ENCODE measurements at places on chromosomes 3 and 15.

- no peak overlapping the region for H3K4me3 ChIP-seq
- no peak overlapping the region for H3K27ac ChIP-seq
- peaks cover 9% of the 10 kb centered on the region for H3K4me1 ChIP-seq
- no peaks in the 10 kb centered on the region for H3K27me3 ChIP-seq
Observed at GRCh38 chr15:98772895-98773294, 124.6 kb downstream of the IGF1R start.

DNA sequence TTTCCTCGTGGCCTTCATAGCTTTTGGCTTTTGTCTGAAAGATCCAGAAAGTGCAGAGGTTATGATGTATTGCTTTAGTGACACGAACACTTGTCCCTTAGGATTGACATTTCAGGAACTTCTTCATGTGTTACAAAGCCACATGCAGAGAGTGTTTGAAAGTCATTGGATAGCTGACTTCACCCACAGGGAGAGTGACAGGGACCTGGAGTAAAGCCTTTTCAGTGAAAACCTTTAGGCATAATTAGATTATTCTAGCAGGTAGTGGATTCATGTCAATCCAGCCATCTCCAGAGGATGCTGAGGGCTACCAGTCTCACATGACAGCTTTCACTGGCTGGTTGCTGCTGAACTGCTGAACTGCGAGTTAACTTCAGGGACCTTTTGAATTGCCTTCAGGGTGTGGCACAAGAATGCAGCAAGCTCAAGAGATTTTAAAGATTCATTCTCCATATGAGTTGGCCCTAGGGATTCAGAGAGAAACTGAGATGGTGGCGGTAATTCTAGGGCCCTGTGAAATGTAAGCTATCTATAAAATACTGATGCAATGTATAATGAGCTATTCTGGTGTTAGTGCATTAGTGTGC is 267.0 kb upstream of the GOLIM4 start:
- DNase-seq: no peak
- no peaks in the 10 kb centered on the region for H3K4me1 ChIP-seq

- H3K4me3 ChIP-seq: no peak overlapping the region
- H3K36me3 ChIP-seq: no peaks in the 10 kb centered on the region
- no peak for DNase-seq
- no peaks in the 10 kb centered on the region for H3K27me3 ChIP-seq
- no peak overlapping the region for H3K27ac ChIP-seq
Observed at GRCh38 chr3:114545193-114545592, 251.4 kb downstream of the TIGIT start.

- no peaks in the 10 kb centered on the region for H3K36me3 ChIP-seq
- no peak for DNase-seq
Observed at GRCh38 chr15:65423976-65424679, 1.4 kb upstream of the IGDCC4 start.

DNA sequence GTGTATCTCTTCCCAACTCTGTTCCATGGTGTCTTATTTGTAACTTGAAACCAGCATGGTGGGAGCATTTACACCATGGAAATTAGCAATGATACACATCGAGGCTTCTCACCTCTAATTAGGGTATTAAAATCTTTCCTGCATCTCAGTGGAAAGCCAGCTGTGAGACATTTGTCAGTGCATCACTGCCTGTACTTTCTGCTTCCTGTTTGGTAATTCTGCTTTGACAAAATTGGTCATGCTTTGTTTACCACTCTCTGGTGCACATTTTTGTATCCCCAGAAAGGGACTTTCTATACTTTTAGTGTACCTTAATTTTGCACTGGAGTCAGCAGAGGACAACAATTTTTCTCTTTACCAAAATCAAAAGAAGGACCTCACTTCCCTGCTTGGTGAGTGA is 402.1 kb downstream of the PDCD6IP start:
- no peaks in the 10 kb centered on the region for H3K36me3 ChIP-seq
- H3K27me3 ChIP-seq: no peaks in the 10 kb centered on the region
- no peaks in the 10 kb centered on the region for H3K4me1 ChIP-seq
- DNase-seq: peak; percentile 47
- no peak overlapping the region for H3K4me3 ChIP-seq
- H3K27ac ChIP-seq: no peak overlapping the region

GRCh38 chr3:195095035-195095703 is 175.8 kb downstream of the XXYLT1 start:
- H3K27ac ChIP-seq: no peak overlapping the region
- H3K36me3 ChIP-seq: peaks cover 2% of the 10 kb centered on the region
- DNase-seq: peak; percentile 54

- no peak for DNase-seq
- H3K4me3 ChIP-seq: no peak overlapping the region
- no peak overlapping the region for H3K27ac ChIP-seq
- no peaks in the 10 kb centered on the region for H3K27me3 ChIP-seq
Observed at GRCh38 chr3:18761530-18761929, 336.4 kb upstream of the SATB1 start.

DNA sequence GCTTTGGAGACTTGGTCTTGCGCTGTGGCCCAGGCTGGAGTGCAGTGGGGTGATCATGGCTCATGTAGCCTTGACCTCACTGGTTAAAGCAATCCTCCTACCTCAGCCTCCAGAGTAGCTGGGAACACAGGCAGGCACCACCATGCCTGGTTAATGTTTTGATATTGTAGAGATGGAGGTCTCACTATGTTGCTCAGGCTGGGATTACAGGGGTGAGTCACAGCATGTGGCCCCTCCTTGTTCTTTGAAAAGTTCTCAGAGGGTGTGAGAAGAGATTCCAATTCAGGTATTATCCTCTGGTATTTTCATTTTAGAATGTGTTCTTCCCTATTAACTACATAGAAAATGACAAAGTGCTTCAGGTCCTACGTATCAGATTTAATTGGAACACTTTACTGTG is 51.9 kb upstream of the RPL32 start:
- DNase-seq: no peak
- H3K36me3 ChIP-seq: peaks cover 2% of the 10 kb centered on the region
- peaks cover 3% of the 10 kb centered on the region for H3K4me1 ChIP-seq

DNA sequence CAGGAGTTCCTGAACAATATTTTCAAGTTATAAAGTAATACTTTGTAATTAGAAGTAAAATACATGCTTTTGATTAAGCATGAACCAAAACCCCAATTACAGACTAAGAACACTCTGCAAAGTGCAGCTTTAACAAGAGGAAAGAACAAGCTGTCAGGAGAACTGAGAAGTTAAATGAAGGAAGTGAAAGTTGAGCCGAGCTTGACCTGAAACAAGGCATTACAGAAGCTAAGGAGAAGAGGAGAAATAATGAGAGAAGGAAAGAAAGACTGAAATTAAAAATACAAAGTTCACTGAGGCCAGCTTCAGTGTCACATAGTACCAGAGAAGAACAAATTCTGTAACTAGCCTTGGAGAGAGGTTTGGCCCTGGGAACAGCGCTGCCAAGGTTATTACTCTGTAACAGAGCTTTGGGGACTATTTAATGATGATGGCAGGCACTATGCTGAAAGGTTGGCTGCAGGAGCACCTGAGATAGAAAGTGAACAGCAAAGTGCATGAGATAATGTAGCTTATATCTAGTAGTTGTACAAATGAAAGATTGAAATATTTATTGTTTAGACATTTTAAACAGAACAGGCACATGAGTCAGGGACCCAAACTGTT is 241.9 kb upstream of the PEX5L start:
- no peaks in the 10 kb centered on the region for H3K36me3 ChIP-seq
- no peak overlapping the region for H3K27ac ChIP-seq
